ENCODE measurements at places on chromosomes 11 and 22.

DNA sequence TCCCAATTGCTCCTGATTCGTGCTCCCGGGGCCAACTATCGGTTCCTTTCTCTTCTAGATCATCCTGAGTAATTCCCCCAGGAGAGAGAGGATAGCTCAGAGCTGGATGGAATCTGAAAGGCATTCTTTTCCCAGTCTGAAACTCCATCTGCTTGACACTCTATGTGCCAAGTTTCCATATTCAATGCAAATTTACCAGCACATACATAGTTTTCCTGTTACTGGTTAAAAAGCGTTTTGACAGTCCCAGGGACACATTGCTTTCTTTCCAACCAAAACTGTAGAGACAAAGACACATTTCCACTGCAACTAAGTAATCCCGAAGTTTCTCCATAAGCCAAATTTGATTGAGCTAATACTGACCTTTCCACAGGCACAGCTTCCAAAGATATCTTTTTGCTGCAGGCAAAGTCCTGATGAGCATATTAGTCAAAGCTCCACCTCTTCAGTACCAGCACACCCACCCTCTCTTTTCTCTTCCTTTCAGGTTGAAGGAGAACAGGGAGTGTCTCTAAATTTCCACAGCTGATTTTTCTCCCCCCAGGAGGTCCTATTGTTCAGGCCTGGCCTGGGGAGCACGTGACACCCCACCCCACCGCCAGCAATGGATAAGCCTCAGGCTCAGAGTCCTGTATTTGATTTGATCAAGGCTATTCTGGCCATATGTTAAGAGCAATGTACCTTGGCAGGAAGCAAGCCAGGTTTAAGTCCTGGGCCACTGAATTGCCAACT lies 9.7 kb upstream of the ANKK1 start:
- DNase-seq = no peak

DNA sequence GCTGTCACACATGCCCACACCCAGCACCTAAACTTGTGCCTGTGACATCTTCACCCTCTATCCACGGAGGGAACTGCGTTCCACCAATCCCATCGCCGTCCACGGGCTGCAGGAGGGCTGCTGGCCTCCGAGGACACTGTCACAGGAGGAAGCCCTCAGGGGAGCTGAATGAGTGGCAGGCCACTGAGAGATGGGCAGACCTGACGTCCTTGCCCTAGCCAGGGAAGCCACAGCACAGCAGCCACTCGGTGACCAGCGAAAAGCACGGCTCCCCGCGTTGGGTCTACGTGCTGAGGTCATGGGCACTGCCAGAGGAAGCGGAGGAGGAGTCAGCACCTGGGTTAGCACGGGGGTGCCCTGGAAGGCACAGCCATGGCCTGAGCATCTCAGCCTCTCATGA lies 50.5 kb downstream of the IGSF9B start:
- no peak for DNase-seq

GRCh38 chr11:129167315-129167714 lies 24.8 kb downstream of the ARHGAP32 start:
- DNase-seq = no peak

DNA sequence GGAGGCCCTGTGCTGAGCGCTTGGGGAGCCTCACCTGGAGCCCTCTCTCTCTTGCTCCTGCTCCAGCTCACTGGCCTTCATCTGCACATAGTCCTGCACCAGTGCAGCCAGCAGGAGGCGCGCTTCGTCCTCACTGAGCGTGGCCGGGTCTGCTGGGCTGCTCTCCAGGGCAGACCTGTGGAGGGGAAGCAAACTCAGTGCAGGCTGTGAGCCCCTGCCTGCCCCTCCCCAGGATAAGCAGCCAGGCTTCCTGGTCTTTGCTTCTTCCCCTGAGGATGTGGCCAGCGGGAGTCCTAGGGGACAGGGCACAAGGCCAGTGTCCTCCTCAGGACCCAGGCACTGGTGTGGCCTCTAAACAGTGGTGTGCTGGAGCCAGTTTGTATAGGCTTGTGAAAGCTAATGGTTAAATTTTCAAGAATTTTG lies 2.2 kb downstream of the CALCA start:
- peak; percentile 26 for DNase-seq

DNA sequence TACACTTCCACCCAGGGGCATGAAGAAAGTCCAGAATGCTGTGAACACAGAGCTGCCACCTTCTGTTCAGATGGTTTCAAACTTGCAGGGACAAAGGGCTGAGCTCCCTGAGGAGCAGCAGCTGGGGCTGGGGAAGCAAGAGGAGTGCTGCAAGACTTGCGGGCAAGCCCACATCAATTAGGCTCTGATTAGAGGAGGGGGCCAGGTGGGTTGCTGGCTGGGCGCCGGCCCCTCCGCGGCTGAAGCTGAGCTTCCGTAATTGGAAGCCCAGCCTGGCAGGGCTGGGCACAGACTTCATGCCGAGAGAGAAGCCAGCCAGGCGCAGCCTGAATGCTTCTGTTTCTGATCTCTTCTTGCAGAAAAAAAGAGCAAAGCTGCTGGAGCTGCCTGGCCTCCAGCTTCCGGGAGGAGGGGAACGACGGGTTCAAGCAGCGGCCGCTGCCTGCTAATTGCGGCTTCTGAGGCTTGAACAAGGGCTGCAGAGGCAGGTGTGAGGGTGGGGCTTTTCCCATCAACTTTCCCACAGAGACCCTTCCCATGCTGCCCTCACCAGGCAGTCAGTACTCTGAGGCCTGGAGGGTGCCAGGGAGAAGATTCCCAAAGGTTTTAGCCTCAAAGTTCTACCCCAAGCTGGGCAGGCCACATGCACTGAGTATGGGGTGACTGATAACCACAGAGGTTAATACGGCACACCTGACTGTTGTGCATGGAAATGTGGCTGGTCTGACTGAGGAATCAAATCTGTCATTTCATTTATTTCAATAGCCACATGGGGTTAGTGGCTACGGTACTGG lies 91.1 kb upstream of the LMO1 start:
- DNase-seq = no peak

DNA sequence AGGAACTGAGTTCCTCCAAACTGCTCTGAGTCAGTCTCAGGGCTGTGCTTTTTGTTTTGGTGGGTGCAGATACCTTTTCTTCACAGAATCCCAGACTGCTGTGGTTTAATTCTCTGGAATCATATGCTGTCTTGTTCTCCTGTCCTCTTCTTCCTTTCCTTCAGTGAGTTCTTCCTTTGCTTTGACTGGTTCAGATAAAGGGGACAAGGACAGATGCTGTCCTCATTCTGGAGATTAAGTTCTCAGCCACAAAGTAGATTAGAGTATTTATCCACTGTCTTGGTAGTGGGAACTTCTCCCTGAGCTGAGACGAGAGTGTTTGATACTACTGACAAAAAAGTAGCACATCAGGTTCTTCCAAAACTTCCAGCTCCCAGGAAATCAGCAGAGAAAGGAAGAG lies 13.3 kb downstream of the ZDHHC5 start:
- no peak for DNase-seq

All from NCI-H2029 treated with DMSO at 0.1 percent for 48 hours (cell line).